NCI-H146 (cell line): ENCODE measurements at places on chromosomes 3 and 15.
A peak's percentile ranks its signal among the peaks of the same experiment; 100 is the strongest.

DNA sequence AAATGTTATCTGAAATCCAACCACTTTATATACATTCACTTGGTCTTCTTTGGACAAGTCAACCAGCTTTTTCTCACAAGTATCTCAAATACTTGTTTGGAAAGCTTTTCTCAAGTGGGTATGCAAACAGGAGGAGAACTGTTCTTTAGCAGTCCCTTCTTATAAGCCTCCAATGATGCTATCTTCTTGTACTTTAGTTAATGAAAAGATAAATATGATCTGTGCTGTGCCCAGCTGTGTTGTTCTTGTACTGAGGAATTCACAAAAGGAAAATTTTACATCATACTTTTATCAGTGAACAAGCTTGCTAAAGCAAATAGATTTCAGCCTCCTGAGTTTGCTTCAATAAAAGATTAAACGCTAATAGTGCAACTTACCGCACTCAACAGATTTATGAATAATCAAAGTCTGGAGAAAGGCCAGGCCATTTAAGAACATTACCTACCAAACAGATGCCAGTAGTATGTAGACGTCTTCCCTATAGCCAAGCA, 395.2 kb downstream of the MECOM start:
- DNase-seq: no peak

GRCh38 chr15:74283368-74283767, 47.2 kb downstream of the CCDC33 start:
- DNase-seq: no peak

GRCh38 chr3:124126436-124127023, 134.6 kb upstream of the ROPN1 start:
- DNase-seq: no peak

DNA sequence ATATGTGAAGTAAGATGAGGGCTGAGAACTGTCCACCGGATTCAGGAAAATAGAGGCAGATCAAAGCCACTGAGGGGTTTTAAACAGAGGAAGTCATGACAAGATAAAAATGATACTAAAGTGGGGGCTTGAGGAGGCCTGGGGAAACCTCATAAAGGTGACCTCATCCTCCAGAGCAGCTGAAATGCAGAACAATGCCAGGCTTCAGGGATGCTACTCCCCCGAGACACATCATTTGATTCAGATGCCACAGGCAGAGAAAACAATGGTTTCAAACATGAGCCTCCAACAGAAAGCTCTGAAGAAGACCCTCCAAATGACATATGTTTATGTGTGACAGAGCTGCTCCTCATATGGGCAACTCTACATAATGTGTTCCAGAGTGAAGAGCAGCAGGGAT, 6.4 kb downstream of the CFAP20DC start:
- peak; percentile 39 for DNase-seq

DNA sequence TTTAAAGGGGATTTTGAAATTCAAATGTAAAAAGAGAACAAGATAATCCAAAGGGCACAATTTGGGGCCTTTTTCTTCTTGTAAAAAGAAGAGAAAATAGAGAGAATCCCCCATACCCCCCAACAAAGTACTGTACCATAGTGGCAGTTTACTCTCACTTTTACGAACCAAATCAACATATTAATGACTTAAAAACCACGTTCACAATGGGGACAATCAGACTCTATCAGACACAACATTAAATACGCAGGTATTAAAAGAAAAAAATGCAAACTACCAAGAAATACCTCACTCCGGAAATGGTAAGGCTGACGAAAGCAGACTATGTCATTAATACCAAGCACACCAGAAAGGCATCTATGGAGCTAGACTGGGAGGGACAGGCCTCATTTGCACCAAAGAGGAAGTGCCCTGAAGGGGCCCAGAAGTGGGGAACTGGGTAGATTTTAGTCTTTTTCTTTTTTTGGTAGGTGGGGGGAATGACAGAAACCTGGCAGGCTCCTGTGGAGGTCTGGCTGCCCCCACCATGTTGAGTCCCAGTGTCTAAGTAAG, 134.3 kb downstream of the TIGIT start:
- DNase-seq: no peak

- DNase-seq: no peak
Observed at GRCh38 chr3:170635385-170635735, 49.5 kb upstream of the SLC7A14 start.

DNA sequence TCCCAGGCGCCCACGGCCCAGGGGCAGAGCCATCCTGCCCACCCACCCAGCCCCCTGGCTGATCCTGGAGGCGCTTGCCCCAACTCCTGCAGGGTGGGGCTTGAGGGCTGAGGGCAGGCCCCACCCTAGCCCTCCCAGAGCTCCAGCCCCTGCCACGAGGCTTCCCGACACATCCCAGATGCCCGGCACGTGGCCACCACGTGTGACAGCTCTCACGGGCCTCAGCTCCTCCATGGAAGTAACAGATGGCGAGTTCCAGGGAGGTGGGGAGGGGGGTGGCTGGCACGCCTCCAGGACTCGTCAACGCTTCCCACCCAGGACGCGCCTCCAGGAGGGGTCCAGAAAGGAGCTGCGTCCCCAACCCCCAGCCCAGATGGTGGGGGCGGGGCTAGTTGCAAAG, 29.1 kb downstream of the PLXND1 start:
- peak; percentile 59 for DNase-seq

- no peak for DNase-seq
Observed at GRCh38 chr15:77076323-77076915, 5.5 kb upstream of the TSPAN3 start.

DNA sequence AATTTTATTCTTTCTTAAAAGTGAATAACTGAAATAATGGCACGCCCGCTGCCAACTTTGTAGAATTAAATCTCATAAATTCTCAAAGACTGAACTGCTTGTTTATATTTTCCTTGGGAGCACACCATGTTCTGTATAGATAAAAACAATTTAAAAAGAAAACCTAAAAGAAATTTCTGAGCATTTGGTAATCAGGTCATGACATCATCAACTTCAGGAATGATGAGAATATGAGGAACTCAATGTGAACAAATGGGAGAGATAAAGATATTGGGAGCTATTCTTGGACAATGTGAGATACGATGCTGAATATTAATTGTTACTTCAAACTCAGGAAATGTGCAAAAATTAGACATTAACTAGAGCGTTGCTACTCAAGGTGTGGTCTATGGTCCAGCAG, 10.0 kb upstream of the VGLL3 start:
- no peak for DNase-seq

DNA sequence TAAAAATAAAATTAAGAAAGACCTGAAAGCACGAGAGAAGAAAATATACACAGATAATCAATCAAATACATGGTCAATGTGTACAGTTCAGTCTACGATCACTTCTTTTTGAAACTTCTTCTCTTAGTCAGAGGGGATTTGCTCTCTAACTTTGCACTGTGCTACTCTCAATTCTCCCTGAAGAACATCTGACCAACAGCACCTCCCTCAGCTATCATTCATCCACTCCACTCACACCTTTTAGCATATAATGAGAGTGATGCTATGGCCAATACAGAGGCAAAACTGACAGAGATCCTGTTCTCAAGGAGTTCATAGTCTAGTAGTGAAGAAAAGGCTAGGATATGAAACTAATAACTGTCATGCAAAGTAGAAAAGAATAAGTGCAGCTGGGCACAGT, 45.9 kb downstream of the P3H2 start:
- DNase-seq: no peak

GRCh38 chr3:78580681-78581080, 1187.1 kb downstream of the ROBO1 start:
- DNase-seq: no peak

DNA sequence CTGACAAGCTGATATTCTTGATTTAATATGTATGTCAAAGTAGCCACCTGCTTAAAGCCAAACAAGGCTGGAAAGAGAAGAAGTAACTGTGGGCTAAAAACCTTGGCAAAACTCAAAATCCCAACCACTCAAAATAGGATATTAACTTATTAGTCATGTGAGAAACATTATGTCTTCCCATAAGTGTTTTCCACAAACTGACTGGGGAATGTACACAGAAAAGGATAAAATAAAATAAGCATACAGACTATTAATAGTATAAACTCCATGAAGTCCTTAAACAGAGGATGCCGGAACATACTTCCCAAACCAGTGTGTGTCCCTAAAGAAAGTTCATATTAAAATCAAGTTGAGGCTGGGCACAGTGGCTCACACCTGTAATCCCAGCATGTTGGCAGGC, 263.7 kb upstream of the THBS1 start:
- no peak for DNase-seq

DNA sequence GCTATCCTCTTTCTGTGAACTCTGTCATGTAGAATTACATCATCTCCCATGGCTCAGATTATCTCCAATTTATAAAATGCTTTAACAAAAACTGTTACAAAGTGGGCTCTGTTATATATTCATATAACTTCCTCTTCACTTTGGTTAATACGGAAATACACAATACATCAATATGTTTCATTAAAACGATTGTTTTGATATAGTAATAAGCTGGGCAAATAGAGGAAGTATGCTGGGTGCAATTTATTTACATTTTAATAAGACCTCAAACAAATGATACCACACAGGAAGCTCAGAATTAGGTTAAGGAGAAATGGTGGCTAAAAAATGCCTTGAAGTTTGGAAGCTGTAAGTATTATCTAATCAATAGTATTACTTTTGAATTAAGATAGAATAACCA, 331.0 kb downstream of the ZBTB20 start:
- DNase-seq: no peak

- peak; percentile 18 for DNase-seq
Observed at GRCh38 chr3:43995547-43996378, 245.9 kb upstream of the TOPAZ1 start.

DNA sequence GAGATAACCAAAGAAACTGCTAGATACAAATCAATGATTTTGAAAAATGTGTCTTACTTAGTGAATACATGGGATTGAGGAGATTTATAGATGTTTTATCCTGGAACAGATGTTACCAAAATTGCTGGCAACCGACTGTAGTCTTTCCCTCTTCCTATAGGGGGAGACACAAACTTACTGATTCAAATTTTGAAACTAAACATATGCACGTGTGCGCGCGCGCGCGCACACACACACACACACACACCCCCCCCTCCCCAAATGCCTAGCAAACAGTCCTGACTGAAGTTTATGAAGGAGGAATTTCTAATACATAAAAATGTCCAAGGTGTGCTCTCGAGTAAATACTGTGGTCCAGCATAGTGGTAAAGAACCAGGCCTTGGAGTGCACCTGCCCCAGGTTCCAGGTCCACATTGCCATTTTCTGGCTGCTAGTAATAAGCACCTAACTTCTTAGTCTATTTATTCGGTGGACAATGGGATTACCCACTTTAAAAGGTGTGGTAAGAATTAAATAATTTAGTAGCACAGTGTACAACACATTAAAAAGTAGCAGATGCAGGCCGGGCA, 18.5 kb upstream of the C3orf62 start:
- peak; percentile 4 for DNase-seq

DNA sequence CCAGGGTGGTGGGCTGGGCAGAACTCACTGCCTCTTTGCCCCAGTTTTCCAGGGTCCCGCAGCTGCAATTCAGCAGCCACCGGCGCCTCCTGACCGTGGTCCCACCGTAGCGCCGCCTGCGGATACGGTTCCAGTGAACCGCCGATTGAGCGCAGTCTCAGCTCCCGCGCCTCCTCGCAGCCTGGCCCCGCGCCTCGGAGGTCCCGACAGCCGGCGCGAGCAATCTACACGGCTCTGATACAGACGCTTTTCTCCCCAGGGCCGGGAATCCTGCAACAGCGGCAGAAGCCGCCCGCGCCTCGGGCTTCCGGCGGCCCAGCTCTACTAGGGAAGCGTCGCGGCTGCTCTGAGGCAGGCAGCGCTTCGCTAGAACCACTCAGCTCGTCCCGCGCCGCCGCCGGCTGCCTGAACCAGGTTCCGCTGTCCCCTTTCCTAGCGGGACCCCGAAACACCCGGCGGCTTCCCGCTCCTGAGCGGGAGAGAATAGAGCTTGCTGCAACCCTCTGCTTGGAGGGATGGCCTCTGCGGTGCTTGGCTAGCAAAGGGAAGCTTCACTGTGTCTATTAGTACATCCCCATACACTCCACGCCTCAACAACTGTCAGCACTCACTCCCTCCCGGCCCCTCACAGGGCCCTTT, 3.1 kb downstream of the FOXL2NB start:
- DNase-seq: peak; percentile 37

DNA sequence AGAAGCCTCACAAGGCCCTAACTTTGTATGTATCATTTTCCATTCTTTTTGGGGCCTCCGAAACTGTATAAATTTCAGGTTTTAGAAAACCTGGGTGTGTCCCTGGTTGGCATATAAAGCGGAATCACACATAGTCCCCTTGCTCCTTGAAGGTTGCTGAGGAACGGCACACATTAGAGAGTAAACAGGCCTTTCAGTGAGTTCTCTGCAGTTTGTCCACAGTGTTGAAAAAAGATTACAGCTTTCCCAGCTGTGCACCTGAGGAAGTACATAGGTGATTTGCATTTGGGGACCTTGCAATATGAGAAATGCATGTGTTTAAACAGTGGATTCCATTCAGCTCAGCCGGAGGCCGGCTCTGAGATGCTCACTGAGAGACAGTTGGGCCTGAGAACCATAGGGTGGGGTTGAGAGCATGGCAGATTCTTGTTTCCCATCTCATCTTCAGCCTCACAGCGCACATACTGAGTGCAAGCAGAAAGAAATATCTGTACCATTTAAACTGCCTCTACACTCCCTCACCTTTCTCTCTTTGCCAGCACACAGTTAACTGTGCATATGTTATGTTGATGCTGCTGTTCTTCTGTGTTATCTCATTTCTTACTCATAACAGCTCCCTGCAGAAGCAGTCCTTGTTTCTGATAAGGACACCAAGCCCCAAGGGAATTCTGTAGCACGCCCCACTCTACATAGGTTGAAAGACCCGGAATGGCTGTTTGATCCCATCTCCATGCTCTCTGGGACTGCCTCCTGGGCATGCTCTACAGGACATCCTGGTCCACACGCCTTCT, 60.4 kb downstream of the BOC start:
- peak; percentile 58 for DNase-seq

GRCh38 chr3:9255976-9256375, 6.5 kb upstream of the SRGAP3 start:
- DNase-seq: no peak

GRCh38 chr15:65421360-65422215, 1.2 kb downstream of the IGDCC4 start:
- DNase-seq: peak; percentile 38

GRCh38 chr15:99369196-99369595, 117.9 kb downstream of the LRRC28 start:
- DNase-seq: no peak

- DNase-seq: no peak
Observed at GRCh38 chr3:14619605-14620004, 32.0 kb upstream of the CCDC174 start.

DNA sequence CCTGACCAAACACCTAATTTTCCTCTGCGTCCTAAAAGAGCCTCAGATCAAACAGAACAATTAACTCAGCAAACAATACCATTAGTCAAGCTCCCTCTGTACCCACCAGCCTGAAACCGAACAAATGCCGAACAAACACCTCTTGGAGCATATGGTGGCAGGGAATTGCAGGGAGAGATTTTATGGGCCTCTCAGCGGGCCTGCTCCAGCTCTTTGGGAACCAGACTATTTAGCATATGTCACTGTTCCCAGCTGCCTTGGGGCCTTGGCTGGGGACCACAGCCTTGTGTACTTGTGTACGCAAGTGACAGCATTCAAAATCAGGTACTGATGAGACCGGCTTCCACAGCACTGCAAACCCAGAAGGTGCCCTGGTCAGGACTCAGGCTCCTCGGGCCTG, 388.8 kb upstream of the PPP2R3A start:
- peak; percentile 96 for DNase-seq

GRCh38 chr3:107740992-107741896, 218.5 kb downstream of the BBX start:
- peak; percentile 54 for DNase-seq

GRCh38 chr15:73345658-73346057, 23.1 kb downstream of the HCN4 start:
- DNase-seq: peak; percentile 91
